Epithelial cell of proximal tubule (primary cell): ENCODE measurements at places on chromosomes 12 and 14.

DNA sequence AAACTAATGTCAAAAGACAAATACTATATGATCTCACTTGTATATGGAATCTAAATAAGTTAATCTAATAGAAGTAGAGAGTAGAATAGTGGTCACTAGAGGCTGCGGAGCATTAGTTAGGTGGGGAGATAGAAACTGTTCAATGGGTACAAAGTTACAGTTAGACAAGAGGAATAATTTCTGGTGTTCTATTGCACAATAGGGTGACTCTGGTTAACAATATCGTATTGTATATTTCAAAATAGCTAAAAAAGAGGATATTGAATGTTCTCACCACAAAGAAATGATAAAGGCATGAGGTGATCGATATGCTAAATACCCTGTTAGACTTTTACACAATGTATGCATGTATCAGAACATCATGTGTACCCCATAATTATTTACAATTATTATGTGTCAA lies 42.9 kb downstream of the IGF1 start:
- no peak for DNase-seq

DNA sequence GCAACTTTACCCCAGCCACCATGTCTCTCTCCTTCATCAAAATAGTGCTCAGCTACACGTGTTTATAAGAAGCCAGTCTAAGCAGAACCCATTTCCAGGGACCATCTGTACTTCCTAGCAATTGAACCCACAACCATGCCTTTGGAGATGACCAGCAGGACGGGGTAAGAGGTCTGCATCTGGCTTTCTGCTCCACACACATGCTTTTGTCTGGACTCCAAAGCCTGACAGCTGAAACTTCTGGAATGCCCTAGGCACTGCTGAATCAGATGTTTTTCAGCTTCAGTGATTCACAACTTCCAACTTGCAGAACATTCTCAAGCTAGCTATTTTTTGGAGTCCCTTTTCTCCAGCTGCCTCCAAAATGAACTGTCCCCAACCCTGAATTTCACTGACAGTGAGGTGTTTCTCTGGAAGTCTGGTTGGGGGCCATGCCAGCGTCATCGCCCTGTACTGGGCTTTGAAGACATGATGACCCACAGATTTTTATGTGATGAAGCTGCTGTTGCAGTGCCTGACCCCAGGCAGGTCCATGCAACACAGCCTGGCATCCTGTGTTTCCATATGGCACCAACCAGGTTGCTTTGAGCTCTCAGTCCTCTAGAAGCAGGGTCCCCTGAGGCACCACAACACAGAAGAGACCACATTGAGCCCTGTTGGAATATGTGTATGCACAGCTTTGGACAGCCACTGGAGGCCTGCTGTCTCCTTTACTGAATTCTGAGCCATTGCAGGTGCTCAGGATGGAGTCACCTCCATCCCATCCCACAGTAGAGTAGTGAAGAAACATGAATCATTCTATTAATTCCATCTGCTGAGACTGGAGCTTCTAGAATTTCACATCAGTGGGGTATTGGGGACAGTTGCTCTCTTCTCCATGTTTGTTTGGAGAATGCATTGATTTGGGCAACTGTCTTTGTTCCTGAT lies 80.2 kb downstream of the NUAK1 start:
- DNase-seq = no peak

DNA sequence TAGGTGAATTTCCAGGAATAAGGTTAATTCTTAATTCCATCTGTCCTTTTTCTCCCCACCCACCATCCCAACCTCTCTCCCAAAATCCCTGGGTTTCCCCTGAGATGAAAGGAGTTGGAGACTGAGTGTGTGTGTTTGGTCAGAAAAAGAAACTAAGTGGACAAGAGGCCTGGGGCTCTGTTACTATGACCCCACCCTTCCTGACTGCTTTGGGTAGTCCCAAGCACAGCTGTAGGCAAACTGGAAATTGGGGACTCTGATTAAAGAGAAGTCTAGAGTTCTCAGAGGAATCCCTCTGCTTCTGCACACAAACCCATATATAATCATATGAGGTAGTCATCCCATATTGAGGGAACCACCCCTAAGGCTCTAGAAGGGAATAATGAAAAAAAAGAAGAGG lies 7.0 kb upstream of the HOXC12 start:
- no peak for DNase-seq

- DNase-seq = no peak
Observed at GRCh38 chr14:90491911-90492531, 95.2 kb downstream of the CALM1 start.

- DNase-seq = no peak
Observed at GRCh38 chr12:32756476-32757066, 874 bp upstream of the YARS2 start.

DNA sequence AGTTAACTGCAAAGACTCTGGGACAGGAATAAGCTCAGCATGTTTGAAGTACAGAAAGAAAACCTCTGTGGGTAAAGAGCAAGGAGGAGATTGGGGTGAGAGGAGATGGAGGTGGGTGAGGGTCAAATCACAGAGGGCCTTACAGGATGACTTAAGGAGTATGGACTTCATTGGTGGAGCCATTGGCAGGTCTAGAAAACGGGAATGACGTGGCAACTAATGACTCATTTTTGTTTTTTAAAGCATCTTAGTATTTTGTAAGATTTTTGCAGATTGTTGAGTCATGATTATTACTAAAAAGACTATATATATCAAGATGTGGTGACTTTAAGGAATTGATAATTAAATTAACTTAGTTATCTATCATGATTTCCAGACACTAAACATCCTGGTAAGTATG lies 18.5 kb downstream of the UTP20 start:
- no peak for DNase-seq
